ENCODE measurements at places on chromosomes 6 and 20.
A peak's percentile ranks its signal among the peaks of the same experiment; 100 is the strongest.

DNA sequence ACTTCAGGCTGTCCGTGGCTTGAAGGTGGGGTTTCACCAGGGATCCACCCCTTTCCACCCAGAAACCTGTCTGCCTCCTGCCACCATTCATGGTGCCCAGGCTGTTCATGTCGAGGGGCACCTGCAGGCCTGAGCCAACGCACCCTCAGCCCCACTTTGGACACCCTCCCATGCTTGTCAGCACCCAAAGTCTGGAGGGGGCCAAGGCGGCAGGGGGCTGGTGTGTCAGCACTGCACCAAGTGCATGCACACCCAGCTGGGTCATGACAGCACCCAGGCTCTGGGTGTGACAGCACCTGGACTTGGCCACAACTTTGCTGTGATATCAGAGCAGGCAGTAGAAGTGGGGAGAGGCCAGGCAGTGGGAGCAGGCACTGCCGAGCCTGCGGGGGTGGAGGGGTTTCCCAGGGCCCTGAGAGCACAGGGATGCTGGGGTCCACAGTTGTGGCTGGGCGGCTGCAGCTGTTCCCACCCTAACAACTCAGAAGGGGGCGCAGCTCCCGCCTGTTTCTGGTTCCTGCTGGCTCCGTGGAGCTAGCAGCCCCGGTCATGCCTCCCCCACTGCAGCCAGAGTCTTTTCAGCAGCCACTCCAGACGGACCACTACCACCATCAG lies 33.3 kb upstream of the GRM4 start:
- no peak for DNase-seq

DNA sequence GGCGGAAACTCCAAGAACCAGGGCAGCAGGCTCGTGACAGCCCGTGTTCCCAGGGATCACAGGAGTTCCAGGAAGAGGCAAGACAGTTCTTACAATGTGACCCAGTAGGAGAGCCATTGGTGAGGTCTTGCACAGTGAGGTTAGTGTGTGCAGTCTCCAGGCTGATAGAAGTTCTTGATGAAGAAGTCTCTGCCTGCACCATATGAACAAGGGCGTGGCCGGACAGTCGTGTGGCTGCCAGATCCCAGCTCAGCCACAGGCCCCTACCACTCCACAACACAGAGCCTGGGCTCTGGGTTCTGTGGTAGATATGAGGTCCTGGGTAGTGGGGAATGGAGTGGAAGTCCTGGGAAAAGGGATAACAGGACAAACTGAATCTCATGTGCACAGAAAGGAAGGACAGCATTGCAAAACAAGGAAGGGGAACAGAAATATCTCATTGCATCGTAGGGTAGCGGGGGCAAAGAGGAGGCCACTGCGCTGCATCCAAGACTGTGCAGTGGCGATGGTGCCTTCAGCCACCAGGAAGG lies 65.2 kb downstream of the STX11 start:
- peak; percentile 21 for DNase-seq

DNA sequence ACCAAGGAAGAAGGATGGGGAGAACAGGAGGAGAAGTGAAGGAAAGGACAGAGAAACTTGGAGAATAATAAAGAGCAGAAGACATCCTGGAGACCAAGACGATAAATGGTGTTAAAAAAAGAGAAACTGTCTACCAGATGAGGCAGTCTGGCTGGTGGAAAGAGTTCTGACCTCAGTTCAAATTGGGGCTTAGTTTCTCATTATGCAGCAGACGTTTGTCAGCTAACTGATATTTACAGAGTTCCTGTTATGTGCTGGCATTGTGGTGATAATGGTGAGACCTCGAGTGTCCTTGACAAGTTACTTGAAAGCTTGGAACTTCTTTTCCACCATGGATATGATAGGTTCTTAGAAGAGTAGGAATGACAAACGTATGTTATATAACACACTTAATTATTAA lies 142.7 kb downstream of the LRRC1 start:
- no peak for DNase-seq

DNA sequence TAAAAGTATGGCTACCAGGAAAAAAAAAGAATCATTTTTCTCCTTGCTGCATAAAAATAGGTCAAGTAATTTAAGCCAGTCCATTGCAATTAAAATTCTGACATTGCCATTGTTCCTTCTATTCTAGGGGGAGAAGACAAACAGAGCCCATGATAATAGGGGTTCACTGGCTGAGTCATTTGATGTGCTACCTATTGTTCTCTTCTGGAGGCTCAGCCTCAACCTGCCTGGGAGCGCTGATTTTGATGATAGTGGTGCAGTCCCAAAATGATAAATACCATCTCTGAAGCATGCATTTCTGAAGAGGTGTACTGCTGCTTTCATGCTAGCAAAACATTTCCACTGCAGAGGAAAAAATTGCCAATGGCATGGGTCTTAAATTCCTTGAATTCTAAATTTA lies 5.8 kb downstream of the CITED2 start:
- no peak for DNase-seq

DNA sequence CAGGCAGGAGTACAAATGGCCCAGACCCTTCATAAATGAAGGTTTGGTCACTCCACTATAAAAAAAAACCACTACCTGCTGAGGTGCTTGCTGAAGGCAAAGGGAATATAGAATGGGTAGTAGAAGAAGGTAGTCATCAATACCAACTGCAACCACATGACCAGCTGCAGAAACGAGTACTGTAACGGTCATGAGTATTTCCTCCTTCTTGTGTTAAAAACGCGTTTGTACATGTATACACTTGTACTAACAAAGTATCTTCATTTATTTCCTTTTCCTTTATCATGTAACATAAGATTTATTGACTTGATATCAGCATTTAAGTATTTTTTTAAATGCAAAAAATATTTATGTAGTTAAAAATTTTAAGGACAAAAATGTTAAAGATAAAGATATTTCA lies 238.6 kb downstream of the TFAP2B start:
- DNase-seq = no peak

DNA sequence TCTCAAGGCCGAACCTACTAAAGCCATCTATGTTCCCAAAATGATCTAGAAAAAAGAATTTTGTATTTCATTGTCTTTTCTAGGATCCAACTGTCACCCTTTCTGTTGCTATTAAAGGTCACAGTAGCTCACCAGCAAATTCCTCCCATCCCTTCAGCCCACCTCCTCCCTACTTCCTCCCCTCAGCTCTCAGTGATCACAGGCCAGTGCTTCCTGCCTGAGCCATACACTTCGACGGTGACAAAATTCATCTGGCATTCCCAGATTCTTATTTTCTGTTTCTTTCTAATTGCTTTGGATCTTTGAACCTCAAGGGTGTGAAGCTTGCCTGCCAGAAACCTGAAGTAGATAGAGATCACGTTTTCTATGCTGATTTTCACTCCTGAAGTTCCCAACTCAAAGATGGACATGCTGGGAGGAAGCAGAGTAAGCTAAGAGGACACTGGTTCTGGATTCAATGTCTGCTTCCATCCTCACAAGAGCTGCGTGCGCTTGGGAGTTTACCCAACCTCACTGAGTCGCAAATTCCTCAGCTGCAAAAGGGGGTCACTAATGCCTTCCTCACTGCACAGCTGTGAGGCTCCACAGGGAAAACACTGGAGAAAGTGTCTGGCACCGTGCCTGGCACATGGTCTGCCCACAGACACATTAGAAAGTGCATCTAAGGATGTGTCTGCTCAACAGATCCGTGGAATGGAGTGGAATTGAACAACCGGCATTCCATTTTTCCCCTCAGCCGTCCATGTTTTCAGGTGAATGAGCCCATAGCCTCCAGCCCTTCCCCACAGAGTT lies 34.5 kb downstream of the MDGA1 start:
- DNase-seq = peak; percentile 78

DNA sequence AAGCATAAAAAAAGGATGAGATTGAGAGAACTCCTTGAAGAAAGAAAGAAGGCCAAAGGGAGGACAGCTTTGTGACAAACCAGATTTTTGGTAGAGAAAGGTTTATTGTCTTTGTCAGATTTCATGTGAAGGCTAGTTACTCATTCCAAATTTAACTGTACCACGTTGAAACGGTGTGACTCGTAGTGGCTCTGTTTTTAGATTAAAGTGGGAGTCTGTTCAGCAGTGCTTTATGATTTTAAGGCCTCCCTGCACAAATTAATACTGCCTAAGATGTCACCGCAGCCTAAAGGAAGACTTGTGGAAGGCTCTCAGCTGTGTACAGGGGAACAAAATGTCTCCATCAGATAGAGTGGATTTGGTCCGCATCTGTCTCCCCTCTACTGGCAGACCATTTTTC lies 35.9 kb downstream of the CDC40 start:
- no peak for DNase-seq

- no peak for DNase-seq
These were observed 45.2 kb downstream of the DEFB114 start for GRCh38 chr6:49918787-49919186.

GRCh38 chr6:112562301-112563231 lies 215.4 kb downstream of the RFPL4B start:
- peak; percentile 60 for DNase-seq

DNA sequence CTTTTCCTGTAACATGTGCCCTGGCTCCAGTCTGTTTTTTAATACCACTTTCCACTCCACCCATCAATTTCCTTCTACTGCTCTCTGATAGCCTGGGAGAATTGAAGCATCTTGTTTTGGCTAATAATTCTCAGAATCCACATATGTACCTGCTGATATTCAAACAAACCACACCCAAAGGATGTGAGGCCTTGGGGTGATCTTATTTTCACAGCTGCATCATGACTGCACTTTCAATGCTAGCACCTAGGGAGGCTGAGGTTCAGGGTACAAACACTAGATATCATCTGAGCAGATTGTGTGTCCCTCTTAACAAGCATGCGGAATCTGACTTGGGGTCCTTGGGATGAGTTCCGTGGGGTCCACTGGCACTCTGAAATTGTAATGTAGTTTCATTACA lies 12.7 kb downstream of the FNDC1 start:
- no peak for DNase-seq
